ENCODE measurements at places on chromosomes 1 and 21. TPM values are rescaled to one million over a fixed set of nuclear protein-coding genes. Genes with fewer than 3 reads are reported as not detected.

S100A12 gene
- 6.9 TPM for total RNA-seq

USP24 gene
- 67.3 TPM for total RNA-seq

MCOLN3 gene
- total RNA-seq, result not detected

FMO5 gene
- 0.41 TPM for total RNA-seq

PTPRC gene
- total RNA-seq, result 2.9 TPM
